ENCODE measurements at places on chromosomes 7 and 10. TPM values are rescaled to one million over a fixed set of nuclear protein-coding genes. Genes with fewer than 3 reads are reported as not detected.

GRCh38 chr7:159127691-159128642 is 16.7 kb downstream of the VIPR2 start:
- DNase-seq = no peak

DNA sequence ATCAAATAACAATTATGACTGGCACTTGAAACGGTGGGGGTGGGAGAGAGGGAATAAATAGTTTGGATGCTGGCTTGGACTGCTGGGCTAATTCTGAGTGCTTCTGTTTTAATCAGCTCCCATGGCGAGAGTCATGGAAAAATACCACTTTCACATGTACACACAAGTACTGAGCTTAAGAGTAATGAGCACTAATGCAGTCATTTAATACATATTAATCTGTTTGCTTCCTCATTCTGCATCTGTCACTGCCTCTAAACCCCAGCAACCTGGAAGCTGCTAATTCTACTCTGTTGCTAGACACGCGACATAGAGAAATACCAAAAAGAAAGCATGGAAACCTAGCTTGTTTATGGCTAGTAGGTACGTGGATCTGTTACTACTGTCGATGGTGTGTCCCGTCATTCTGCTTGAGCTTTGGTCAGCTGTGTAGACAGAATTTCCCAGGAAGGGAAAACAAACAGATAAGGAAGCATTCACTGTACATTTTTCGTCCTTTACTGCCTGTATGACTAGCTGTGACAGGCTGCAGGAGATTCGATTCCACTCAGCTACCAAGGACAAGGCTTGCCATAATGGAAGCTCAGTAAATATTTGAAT is 238.8 kb downstream of the BAMBI start:
- no peak for DNase-seq

GRCh38 chr7:28181416-28181815 is 821 bp upstream of the JAZF1 start:
- DNase-seq = no peak

GRCh38 chr7:38798552-38799267 is 110.3 kb downstream of the VPS41 start:
- DNase-seq = no peak

The NPFFR1 gene
- not detected for total RNA-seq

The AFAP1L2 gene
- total RNA-seq = 4.7 TPM

The LIPA gene
- total RNA-seq = 77.0 TPM

The SNX10 gene
- 13.7 TPM for total RNA-seq

The LRWD1 gene
- 9.8 TPM for total RNA-seq

Measured in omental fat pad (tissue), 4 donors.